ENCODE measurements at places on chromosomes 1 and 21.

DNA sequence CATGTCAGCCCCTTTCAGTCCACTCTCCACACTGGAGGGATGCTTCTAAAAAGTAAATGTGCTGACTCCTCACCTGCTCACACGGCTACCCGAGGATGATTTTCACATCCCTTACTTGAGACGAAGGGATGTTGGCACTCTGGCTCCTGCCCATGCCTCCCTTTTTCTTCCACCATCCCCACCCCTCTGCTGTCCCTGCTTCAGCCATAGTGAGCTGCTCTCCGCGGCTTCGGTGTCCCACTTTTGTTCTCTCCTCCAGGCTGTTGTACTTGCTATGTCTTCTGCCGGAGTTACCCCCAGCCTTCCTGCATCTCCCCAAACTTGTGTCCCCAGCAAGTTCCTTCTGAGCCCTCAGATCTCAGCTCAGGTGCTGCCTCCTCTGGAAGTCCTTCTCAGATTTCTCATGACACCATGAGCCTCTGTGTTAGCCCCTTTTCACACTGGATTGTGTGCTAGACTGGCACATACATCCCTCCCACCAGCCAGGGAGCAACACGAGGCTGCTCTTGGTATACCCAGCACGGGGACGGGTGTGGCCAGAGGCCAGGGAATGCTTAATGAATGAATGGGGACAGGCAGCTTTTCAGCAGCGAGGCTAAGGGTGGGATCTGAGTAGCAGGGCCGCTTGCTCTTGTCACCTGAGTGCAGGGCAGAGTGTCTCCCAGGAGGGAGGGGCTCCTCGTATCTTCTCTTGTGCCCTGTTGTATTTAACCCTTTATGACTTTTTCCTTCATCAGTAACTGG is 1.3 kb downstream of the ACOT11 start:
- no peak for DNase-seq

DNA sequence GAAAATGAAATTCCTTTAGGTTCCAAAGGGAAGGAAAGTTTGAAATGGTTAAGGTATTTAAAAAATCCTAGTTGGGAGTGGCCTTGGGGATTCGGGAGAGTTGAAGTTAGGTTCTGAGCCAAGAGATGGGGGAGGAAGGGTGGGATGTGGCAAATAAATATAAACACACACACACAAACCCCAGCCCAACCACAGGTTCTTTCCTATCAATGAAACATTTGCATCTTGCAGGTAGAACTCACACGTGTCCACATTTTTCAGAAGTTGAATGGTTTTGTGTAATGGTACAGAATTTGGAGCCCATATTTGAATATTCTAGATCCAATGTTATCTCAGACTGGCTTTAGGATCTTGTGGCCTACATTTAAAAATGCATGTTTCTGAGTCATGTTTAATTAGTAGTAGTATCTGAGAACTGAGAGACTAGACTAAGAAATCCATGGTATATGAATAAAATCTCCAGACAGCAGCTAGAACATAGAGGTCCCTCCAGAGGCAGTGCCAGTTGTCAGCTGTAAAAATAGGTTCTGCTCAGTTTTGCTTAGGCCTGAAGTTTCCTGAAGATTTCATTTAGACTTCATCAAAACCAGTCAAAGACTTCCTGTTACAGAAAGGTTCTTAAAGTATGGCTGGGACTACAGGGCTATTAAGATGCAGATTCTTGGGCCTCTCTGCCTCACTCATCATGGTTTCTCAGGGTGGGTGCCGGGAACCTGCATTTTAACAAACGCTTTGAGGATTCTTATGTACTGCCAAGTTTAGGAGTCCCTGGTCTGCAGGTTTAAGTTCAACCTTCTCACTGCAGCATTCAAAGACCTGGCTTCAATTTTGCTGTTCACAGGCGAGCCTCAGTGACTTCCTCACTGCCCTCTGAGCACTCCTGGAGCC is 21.3 kb downstream of the RUNX1 start:
- DNase-seq, result no peak

DNA sequence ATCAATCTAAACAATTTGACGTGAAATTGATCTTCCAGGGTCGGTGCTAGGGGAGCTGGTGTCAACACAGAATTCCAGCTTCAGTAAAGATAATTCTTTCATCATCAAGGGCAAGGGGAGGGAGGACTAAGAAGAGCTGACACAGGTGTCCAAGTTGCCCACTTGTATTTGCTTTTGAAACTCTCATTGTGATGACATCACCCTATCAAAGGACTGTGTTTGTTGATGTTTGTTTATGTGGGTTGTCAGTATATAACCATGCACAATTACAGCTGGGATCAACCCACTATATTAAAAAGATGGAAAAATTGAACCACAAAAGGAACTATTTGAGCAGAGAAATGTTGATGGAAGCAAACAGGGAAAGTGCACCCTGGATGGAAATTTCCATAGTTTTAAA is 48.8 kb downstream of the ZC3H11B start:
- no peak for DNase-seq

DNA sequence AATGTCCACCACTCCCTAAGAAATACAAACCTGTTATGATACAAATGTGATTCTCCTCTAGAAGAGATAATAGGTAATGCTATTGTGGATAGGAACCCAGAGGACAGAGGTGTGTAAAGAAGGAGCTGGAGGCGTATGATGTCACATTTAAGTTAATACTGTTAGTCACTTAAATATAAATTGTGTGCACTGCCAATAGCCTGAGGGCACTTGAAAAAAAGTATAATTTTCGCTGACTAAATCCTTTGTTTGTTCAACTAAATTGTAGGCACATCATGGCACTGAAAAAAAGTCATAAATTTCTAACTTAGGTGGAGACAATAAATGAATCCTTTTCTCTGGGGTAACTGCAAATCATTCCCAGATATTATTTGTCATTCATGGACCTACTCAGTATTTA is 4.4 kb downstream of the RCSD1 start:
- no peak for DNase-seq

- no peak for DNase-seq
These were observed 476.2 kb downstream of the CAMTA1 start for GRCh38 chr1:7261490-7261889.
